Mucosa of gallbladder (tissue), 1 donor: ENCODE measurements at places on chromosomes 2 and 18. TPM values are rescaled to one million over a fixed set of nuclear protein-coding genes. Genes with fewer than 3 reads are reported as not detected.

CCDC74A gene
- 11.5 TPM for total RNA-seq

ARHGEF33 gene
- total RNA-seq = 1.8 TPM

TUBB8B gene
- not detected for total RNA-seq

DNA sequence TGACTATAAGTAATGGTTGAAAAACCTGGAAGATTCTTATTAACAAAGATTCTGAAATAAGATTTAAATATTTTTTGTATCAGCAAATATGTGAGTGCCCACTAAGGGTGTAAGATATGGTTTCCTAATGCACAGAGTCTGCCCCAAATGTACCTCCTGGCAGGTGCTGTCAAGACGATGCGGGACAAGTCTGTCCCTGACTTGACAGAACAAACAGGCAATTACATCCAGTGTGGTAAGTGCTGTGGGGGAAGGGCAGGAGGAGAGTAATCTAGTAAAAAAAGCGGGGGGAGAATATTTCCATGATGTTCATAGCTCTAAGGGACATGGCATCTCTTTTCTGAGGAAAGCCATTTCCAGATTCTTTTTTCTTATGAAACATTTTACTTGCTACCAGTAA, 127.5 kb downstream of the COL4A4 start:
- DNase-seq = no peak

GRCh38 chr2:175468431-175469098, 287.1 kb upstream of the ATP5MC3 start:
- no peak for DNase-seq

DNA sequence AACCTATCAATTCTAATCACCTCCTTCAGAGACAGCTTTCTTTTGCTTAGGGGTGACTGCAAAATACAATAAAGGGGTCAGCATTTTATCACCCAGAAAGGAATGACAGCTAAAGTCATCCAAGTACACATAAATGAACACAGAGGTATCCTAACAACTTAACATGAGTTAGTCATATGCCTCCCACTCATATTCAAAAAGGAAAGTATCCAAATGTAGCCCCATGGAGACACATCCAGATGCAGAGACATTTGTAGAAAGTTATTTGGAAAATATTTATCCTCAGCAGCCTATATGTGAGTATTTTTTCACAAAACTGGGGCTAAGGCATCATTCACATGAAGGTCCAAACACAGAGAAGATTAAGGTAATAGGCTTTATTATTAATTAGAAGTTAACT, 1579.7 kb upstream of the SLC39A10 start:
- no peak for DNase-seq

- DNase-seq = no peak
Observed at GRCh38 chr2:28558158-28558820, 62.4 kb downstream of the PLB1 start.

DNA sequence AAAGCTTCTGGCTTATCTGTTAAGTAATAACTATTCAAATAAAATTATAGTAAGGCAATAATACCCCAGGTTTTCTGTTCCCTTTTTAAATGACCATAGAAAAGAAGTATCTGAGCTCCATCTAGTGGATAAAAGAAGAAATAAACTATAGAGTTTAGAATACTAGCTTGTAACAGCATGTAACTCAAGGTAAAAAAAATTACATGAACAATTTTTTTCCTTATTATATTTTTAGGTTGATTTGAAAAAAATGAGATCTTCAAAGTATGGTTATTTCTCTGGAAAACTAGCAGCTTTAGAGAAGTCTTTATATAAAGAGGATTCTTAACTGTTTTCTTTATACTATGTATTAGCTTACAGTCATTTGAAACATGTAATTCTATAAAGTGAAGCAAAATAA, 58.1 kb downstream of the NCKAP1 start:
- no peak for DNase-seq

DNA sequence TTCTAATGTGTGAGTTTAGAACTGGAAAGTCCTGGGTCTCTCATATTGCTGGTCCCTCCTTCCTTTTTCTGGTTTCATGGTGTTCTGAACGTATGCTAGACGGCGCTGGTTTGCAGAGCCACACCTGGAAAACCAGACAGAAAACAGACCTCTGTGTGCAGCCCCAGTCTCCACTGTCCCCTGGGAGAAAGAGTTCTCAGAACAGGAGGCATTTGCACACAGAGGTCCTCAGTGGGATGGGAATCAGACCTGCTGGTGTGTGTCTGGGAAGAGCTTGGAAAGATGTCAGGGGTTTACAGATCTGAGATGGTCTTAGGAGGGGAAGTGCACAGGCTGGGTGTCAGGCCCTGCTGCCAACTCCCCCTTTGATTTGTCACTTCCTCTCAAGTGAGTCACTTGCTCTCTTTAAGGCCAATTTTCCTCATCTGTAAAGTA, 14.9 kb upstream of the MBP start:
- no peak for DNase-seq
